ENCODE measurements at places on chromosomes 6 and 20.

DNA sequence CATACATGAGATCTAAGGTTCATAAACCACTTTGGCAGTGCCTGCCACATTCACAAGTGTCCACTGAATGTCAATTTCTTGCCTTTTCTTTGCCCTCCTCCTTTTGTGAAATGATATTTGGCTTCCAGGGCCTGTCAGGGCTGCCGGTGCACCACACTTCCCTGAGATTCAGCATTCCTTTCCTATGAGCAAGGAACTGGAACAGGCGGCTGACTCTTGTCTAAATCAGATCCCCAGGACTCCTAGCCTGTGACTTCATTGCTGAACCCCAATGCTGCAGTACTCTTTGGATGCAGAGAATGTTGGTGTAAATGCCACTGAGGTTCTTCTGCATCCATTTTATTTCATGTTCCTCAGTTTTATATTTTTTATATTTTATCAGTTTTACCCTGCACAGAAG, 172.2 kb downstream of the ARID1B start:
- DNase-seq = no peak

DNA sequence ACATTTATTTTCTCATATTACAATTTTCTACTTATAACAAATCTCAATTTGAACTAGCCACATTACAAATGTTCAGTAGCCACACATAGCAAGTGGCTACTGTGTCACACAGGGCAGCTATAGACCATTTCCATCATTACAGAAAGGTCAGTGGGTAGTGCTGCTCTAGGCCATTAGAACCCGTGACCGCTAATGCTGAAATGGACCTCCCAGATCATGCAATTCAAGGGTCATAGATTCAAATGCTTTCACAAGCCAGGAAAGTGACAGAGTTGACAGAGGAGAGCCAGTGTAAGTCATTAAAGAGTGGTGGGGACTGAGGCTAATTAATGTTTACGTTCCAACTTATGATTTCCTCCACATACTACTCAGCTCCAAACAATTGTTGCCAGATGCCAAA, 3.5 kb upstream of the OCSTAMP start:
- DNase-seq = no peak

- DNase-seq = no peak
These were observed 48.1 kb downstream of the PLAGL1 start for GRCh38 chr6:143959927-143960326.

DNA sequence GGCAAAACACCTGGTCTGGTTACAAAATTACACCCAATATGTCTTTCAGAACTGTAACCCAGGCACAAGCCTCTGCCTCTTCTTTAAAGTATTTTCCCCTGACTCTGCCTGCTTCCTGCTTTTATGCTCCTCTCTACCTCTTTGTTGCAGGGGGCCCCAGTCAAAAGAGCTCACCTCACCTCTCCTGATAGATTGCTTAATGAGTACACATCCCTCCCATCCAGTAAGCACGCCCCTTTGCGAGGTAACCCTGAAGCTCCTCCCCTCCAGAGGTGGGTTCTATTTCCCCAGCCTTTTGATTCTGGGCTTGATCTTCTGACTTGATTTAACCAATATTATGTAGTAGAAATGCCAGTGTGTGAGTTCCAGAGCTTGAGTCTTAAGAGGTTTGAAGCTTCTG, 56.6 kb upstream of the EYA2 start:
- DNase-seq = no peak

DNA sequence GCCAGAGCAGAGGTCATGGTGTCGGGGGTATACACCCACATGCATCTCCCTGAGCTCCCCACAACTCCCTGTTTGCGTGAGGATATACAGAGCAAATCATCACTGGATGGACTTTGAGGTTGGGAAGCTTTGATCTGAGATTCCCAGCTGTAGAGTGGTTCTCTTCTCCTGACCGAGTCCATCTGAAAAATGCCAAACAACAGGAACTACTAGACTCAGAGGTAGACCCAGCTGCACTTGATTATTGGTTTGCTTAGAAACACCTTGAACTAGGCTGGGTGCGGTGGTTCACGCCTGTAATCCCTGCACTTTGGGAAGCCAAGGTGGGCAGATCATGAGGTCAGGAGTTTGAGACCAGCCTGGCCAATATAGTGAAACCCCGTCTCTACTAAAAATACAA, 125.0 kb downstream of the UNC5CL start:
- no peak for DNase-seq

- DNase-seq = no peak
These were observed 129.1 kb upstream of the DOK5 start for GRCh38 chr20:54346276-54346675.

DNA sequence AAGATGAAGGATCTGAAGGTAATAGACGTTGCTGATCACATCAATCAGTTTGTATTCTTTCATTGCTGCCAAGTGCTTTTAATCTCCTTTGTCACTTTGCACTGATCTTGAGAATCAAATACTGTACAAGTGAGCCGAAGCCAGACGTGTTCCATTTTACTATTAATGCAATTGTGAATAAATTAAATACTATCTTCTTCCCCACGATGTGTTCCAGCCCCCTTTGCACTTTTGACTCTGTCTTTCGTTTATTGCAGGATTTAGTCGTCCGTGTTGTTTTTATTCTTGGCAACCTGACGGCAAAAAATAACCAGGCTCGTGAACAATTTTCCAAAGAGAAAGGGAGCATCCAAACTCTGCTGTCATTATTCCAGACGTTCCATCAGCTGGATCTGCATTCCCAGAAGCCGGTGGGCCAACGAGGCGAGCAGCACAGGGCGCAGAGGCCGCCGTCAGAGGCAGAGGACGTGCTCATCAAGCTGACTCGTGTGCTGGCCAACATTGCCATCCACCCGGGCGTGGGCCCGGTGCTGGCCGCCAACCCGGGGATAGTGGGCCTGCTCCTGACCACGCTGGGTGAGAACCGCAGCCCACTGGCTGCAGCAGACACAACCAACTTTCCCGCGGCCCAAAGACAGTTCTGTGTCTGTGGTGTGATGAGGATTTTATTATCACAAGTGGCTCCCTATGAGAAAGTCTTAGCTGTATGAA, 104.7 kb downstream of the ARMC2 start:
- no peak for DNase-seq

- DNase-seq = no peak
These were observed 404.7 kb upstream of the RUNX2 start for GRCh38 chr6:44923444-44923843.

DNA sequence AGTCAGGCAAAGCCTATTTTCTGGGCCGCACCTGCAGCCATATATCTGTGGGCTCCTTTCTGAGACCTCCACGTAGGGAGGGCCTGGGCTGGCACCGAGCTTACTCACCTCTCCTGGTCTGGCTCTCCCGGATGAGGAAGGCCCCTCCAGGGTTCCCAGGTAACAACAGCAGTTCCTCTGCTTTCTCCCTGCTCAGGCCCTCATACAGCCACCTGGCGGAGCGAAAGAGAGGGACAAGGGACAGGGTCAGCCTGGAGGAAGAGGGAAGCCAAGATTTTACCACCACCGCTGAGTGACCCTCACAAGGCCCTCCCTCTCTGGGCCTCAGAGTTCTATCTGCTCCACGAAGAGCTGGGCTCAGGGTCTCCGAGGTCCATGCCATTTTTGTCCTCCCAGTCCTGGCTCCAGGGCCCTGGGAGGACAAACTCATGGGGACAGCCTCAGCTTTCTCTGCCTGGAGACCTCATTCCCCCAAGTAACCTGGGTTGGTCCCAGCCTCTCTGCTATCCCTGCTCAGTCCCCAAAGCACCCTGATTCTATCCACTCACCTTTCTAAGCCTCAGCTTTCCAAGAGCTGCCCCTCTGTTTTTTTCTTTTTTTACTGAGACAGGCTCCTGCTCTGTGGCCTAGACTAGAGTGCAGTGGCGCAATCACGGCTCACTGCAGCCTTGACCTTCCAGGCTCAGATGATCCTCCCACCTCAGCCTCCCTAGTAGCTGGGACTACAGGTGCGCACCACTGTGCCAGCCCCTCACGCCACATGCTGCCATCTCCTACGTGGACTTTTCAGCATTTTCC, 13.3 kb downstream of the SLA2 start:
- no peak for DNase-seq
